ENCODE measurements at places on chromosomes 1 and 21. TPM values are rescaled to one million over a fixed set of nuclear protein-coding genes. Genes with fewer than 3 reads are reported as not detected.

DNA sequence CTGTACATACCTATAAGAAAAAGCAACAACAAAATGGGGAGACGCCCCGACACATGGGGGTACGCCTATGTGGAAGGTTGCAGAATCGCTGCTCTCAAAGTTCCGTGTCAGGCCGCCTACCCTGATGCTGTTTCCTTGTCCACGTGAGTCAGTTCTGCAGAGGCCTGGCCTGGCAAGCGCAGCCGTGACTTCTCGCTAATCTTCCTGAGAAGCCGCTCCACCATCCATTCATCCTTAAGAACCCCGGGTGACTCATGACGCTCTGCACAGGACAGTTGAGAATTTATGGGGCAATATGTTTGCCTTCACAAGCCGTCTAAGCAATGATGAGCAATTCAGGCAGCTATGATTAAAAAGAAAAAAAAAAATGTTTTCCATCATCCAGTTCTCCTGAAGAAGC lies 122.3 kb upstream of the TMPRSS2 start:
- no peaks in the 10 kb centered on the region for H3K36me3 ChIP-seq
- H3K4me1 ChIP-seq: no peaks in the 10 kb centered on the region
- no peak for DNase-seq
- H3K27me3 ChIP-seq: no peaks in the 10 kb centered on the region
- no peak overlapping the region for H3K27ac ChIP-seq

Gene PRRX1
- not detected for total RNA-seq

- no peaks in the 10 kb centered on the region for H3K27me3 ChIP-seq
- H3K36me3 ChIP-seq: no peaks in the 10 kb centered on the region
- H3K4me3 ChIP-seq: no peak overlapping the region
- H3K27ac ChIP-seq: no peak overlapping the region
Measured at GRCh38 chr1:113657556-113658063, 101.7 kb downstream of the PHTF1 start.

DNA sequence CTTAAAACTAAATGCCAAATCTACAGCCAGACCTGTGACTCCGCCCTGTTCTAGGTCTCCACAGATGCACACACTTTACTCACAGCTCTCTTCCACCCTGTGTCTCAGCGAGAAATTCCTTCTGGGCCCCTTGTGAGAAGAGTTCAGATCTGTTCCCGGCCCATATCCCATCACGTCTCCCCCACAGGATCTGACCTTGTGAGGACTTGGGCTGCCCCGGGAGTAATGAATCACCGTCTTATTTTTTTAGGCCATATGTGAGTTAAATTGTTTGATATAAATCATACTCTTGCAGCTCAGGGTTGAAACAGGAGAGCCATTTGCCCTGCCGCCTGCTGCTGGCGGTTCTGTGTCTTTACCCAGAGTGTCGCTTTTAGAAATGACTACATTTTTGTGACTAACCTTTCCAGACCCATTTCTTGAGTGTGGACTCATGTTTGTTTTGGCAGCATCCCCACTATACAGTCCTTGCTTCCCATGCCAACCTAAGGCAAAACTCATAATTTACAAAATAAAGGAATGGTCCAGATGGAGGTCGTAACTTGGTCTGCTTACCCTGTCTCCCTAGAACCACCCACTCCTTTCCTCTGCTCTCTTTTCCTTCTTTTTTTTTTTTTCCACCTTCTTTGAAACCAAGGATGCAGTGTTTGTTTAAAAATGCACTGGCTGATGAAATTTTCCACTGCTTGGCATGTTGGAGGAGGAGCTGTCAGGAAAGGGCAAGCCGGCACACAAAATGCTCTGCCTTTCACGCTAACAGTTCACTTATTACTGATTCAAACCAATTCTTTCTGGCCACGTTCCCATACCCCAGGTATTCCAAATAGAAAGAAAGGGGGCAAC lies 98.0 kb upstream of the C1orf105 start:
- H3K36me3 ChIP-seq: no peaks in the 10 kb centered on the region
- no peak for DNase-seq
- no peaks in the 10 kb centered on the region for H3K27me3 ChIP-seq
- no peak overlapping the region for H3K4me3 ChIP-seq
- no peak overlapping the region for H3K27ac ChIP-seq

Gene BATF3
- 0.92 TPM for total RNA-seq

GRCh38 chr1:17692645-17693044 lies 62.5 kb upstream of the ACTL8 start:
- no peaks in the 10 kb centered on the region for H3K4me1 ChIP-seq
- no peaks in the 10 kb centered on the region for H3K27me3 ChIP-seq
- H3K27ac ChIP-seq: no peak overlapping the region

DNA sequence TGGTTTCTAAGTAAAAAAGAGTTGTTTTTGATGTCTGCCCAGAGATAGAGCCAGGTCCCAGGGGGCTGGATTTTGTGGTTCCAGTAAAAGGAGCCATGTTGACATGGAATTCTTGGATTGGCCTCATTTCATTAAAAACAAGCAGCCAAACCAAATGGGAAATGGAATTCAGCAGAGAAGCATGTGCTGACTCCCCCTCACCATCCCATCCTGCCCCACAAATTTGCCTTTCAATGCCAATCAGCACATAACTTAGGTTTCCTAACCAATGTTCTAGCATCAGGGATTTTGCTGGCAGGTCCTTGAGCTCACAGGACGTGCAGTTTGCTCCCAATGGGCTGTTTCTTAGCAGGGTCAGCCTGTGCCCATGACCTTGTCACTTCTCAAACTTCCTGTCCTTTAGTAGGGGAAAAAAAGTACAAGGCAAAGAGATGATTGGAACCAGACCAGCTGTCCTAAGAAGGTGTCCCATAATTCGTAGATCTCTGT lies 101.5 kb upstream of the GADD45A start:
- H3K36me3 ChIP-seq: no peaks in the 10 kb centered on the region
- no peaks in the 10 kb centered on the region for H3K27me3 ChIP-seq

GRCh38 chr1:57036641-57037579 lies 71.1 kb upstream of the C8B start:
- H3K36me3 ChIP-seq: no peaks in the 10 kb centered on the region
- no peaks in the 10 kb centered on the region for H3K27me3 ChIP-seq
- H3K4me3 ChIP-seq: no peak overlapping the region
- DNase-seq: no peak

DNA sequence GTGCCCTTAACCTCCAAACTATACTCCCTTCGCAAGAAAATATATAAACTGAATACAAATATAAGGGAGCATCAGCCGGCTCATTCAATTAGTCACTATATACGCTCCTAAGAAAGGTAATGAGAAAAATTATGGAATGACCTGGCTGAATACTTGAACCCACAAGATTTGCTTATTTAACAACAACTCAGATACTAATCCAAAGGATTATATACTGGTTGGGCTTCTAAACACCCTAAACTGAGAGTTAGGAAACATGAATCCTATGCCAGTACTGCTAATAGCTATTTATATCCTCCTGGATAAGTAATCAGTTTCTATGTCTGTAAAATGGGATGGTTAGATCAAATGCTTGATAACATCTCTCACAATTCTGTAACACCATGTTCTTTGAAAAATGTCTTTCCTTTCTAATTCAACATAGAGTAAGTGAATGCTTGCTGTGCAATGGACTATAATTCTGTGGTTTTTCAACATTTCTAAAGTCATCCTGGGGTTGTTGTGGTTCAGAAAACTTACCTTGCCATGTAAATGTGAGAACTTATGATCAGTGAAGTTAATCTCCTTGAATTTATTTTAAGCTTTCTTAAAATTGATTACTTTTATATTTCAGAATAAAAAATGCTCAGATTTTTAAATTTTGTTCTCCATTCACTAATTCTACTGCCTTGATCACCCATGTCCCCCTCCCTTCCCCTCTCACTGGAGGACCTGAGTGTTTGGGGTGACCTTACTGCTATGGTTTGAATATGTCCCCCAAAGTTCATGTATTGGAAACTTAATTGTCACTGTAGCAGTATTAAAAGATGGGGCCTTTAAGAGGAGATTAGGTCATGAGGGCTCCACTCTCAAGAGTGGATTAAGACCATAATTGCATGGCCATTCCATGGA lies 14.5 kb downstream of the DUSP10 start:
- H3K27me3 ChIP-seq: no peaks in the 10 kb centered on the region
- no peak for DNase-seq
- peak overlapping the region; percentile 3 for H3K27ac ChIP-seq
- no peaks in the 10 kb centered on the region for H3K36me3 ChIP-seq
- H3K4me3 ChIP-seq: no peak overlapping the region
- peaks cover 20% of the 10 kb centered on the region for H3K4me1 ChIP-seq

DNA sequence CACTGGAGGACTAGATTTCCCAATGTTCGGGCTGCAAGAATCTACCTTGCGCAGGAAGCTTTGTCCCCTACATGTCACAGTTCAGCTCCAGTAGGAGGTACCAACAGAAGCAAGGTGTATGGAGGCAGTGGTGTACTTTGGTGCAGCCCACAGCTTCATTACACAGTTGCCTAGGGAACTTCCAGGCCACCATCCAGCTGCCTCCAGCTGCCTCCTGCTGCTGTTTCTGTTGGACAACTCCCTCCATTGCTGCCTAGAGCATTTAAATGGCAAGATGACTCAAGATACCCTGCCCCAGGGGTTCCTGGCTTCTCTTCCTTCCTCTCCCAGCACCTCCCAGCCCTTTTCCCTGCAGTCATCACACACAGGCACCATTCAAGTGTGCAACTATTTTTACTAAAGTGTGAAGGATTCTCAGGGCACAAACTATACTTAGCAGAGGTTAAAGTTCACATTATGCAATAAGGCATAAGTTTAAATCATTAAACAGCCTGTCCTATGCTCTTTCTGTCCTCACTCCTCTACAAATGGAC lies 39.0 kb upstream of the ATP1A1 start:
- peaks cover 17% of the 10 kb centered on the region for H3K4me1 ChIP-seq
- H3K4me3 ChIP-seq: no peak overlapping the region
- H3K36me3 ChIP-seq: no peaks in the 10 kb centered on the region
- H3K27ac ChIP-seq: no peak overlapping the region
- no peak for DNase-seq
- no peaks in the 10 kb centered on the region for H3K27me3 ChIP-seq

- H3K27me3 ChIP-seq: peaks cover 2% of the 10 kb centered on the region
- no peaks in the 10 kb centered on the region for H3K4me1 ChIP-seq
- DNase-seq: no peak
- no peak overlapping the region for H3K4me3 ChIP-seq
- H3K36me3 ChIP-seq: no peaks in the 10 kb centered on the region
- no peak overlapping the region for H3K27ac ChIP-seq
Measured at GRCh38 chr1:33825506-33825905, 38.4 kb upstream of the HMGB4 start.

DNA sequence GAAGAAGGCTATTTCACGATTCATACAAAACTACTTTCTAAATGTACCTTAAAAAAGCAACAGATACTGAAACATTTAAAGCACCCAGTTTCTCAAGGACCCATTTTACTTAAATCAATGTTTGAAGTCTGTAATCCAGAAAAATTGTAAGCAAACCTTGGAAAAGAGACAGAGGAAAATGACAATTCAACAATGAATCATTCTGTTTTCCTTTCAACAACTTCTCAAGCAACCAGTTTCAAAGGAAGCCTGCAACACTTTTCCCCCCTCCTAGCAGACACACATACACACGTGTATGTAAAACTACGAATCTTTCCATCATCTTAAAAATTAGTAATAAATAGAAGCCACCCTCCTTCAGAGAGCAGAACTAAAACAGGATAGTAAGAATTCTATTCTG lies 1.2 kb downstream of the RERE start:
- peak overlapping the region; percentile 96 for H3K4me3 ChIP-seq
- H3K4me1 ChIP-seq: peaks cover 20% of the 10 kb centered on the region
- H3K27ac ChIP-seq: peak overlapping the region; percentile 75
- no peaks in the 10 kb centered on the region for H3K36me3 ChIP-seq
- H3K27me3 ChIP-seq: no peaks in the 10 kb centered on the region

GRCh38 chr1:184113251-184113650 lies 61.7 kb downstream of the TSEN15 start:
- no peaks in the 10 kb centered on the region for H3K36me3 ChIP-seq
- no peak overlapping the region for H3K4me3 ChIP-seq
- H3K27me3 ChIP-seq: no peaks in the 10 kb centered on the region
- DNase-seq: no peak
- H3K27ac ChIP-seq: no peak overlapping the region

DNA sequence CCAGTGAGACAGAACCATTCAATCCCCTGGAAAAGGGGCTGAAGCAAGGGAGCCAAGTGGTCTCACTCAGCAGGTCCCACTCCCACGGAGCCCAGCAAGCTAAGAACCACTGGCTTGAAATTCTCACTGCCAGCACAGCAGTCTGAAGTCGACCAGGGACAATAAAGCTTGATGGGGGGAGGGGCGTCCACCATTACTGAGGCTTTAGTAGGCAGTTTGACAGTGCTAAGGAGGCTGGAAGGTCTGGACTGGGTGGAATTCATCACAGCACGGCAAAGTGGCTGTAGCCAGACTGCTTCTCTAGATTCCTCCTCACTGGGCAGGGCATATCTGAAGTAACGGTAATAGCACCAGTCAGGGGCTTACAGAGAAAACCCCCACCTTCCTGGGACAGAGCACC lies 105.4 kb upstream of the GORAB start:
- no peak for DNase-seq
- no peak overlapping the region for H3K4me3 ChIP-seq
- no peaks in the 10 kb centered on the region for H3K4me1 ChIP-seq
- H3K27ac ChIP-seq: no peak overlapping the region

DNA sequence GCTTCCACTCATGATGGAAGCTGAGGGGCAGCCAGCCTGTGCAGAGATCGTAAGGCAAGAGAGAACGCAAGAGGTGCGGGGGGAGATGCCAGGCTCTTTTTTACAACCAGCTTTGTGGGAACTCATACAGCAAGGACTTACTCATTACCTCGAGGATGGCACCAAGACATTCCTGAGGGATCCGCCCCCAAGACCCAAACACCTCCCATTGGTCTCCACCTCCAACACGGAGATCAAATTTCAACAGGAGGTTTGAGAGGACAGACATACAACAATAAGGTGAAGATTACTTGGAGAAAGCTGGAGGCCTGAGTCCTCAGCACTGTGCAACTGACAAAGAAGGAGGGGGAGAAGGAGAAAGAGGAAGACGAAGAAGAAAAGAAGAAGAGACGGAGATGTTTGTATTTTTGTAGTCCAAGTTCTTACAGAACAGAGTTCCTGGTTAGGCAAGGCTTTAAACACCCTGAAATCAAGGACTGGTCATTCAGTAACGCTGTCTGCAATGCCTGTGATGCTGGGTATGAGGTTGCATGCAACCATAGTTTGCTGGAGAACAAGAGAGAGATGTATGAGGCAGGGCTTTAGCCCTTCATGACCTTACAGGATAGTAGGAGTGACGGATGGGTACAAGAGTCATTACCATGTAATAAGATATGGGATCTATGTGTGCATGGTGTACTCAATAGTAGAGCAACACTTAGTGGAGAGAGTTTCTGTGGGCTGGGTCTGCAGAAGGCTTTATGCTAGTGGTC lies 19.7 kb upstream of the GALNT2 start:
- no peaks in the 10 kb centered on the region for H3K36me3 ChIP-seq
- H3K27ac ChIP-seq: no peak overlapping the region
- no peak for DNase-seq
- peaks cover 3% of the 10 kb centered on the region for H3K4me1 ChIP-seq
